SHP77 treated with DMSO at 0.1 percent for 48 hours (cell line): ENCODE measurements at places on chromosomes 3 and 15.

GRCh38 chr15:92955706-92956105 lies 55.6 kb downstream of the CHD2 start:
- no peak for DNase-seq

DNA sequence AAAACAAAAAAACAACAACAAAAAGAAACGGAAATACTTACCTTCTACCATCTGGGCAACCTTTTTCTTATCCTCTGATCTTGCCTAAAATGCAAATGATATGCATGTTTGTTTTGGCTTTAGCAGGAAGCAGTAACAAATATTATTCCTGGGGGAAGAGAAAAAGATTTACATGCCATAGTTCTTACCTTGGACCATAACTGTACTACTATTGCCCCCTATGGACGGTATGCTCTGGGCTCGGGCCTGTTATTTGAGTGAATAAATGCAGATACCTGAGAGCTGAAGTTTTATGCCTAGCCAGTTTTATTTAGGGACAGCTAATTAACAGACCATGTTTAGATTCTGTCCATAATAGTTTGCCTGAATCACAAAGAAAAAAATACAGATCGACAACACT lies 12.6 kb upstream of the STARD5 start:
- no peak for DNase-seq

DNA sequence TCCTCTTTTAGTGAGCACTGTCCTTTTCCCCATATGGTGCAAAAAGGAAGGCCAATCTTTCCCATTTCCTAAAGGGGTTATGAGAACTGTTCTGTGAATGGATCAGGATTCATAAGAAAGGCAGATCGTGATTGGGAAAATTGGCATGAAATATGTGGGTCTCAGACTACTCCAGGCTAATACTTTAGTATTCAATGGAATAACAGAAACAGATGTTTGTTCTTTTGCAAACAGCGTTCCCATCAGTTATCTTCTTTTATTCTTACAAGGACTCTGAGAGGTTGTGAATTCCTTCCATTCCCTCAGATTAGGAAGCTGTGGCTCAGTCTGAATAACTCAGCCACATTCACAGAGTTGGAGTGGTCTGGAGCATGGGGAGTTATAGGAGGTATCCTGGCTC lies 51.3 kb upstream of the MTMR10 start:
- DNase-seq = no peak

- no peak for DNase-seq
Observed at GRCh38 chr3:32391643-32392535, at the start of gene CMTM7. CMTM7 (plus strand) TSS chr3:32391853; CDS start chr3:32391907, 54 bp downstream.

GRCh38 chr3:113431811-113432210 lies 9.5 kb downstream of the CFAP44 start:
- DNase-seq = no peak

DNA sequence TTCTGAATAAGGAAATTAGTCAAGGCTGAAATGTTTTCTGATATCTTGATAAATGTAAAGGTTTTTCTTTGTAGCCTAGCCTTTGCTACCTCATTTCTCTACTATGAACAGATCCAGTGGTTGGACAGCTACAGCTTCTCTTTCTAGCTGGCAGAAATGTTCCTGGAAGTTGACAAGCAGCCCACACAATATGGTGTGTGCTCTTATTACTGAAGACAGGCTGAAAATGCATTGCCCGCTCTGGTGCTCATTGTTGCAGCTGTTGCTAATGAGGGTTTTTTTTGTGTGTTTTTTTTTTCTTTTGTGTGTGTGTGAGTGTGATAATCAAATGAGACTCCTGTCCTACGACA lies 844.3 kb upstream of the SEMA6D start:
- no peak for DNase-seq

- no peak for DNase-seq
Observed at GRCh38 chr15:62940755-62941361, 101.7 kb upstream of the TPM1 start.

DNA sequence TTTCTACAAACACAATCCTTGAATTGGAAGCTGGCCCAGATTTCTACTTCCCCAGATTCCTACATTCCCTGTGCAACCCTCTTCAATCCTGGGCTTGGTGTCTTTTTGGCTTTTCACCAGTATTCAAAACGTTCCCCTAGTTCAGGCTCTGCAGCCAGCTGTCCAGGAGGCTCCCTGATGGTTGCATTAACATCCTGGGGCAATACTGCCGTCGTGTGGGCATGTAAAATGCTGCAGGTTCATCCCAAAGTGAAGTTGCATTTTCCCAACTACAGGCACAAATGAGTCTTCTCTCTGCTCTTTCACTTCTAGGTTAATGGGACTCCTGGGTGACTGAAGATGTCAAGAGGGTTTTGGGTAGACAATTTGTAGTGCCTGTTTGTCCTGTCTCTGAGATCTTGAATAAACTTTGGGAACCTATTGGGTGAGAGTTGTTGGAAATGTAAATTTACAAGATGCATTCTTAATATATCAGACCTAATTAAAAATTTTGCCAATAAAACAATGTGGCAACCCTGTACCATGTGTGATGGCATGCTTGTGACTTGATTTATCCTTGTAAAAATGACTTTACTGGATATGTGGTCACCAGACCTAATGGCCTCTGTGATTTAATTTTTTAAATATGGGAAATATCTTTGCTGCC lies 28.6 kb downstream of the SOX14 start:
- DNase-seq = peak; percentile 12

DNA sequence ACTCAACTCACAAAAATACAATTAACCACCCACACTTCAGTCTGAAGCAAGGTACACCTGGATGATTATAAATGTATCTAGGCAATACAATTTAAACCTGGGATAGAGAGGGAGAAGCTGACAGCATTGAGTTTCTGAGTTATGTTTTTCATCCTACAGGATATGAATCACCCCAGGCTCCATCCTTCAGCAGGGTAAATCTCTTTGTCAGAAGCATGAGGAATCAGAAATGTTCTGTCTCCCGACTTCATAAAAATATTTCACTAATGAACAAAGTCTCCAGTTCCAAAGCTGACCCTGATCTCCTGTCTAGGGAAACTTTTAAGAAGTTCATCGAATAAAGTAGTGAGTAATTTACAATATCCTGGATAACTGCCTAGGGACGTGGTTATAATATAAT lies 25.5 kb upstream of the FRMD4B start:
- DNase-seq = no peak

GRCh38 chr15:80906159-80906766 lies 83.4 kb downstream of the MESD start:
- peak; percentile 56 for DNase-seq

DNA sequence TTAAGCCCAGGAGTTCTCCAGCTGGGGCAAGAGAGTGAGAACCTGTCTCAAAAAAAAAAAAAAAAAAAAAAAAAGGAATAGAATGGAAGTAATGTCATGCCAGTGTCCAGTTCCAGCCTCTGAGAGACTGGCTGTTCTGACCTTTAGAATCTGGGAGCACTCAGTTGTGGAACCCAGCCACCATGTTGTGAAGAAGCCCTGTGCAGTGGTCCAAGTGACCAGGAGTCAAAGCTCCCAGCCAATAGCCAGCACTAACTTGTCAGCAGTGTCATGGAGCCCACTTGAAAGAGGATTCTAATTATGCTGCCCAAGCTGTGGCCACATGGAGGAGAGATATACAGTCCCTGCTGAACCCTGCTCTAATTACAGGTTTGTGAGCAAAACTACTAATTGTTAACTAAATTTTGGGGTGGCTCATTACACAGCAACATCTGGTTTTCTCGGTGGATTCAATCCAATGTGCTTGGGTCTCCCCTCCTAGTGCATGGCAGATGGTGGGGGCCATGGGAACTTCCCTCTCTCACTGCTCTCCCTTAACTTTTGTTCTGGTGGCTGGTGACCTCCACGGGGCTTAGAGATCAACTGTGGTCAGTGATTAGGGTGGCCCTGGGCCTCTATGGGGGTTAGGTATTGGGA lies 55.5 kb downstream of the CLEC3B start:
- DNase-seq = no peak

GRCh38 chr3:40581166-40581565 lies 56.4 kb downstream of the ZNF621 start:
- DNase-seq = no peak

DNA sequence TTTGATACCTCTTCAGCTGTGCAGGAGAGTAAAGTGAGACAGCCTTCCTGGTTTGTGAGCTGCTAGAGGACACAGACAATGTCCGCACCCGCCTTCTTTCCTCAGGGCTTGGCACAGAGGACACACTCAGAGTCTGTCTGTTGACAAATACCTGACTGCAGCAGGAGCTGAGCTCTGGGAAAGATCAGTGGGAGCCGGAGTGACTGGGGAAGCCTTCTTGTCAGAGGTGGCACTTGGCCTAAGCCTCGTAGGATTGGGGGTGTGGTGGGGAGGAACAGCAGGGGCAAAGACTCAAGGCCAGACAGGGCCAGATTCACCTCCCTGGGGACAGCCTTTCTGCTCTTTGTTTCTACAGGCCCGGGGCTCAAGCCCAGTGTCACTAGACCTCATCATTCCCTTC lies 3.3 kb upstream of the IL17RC start:
- no peak for DNase-seq

GRCh38 chr3:30407651-30408050 lies 198.8 kb upstream of the TGFBR2 start:
- no peak for DNase-seq

DNA sequence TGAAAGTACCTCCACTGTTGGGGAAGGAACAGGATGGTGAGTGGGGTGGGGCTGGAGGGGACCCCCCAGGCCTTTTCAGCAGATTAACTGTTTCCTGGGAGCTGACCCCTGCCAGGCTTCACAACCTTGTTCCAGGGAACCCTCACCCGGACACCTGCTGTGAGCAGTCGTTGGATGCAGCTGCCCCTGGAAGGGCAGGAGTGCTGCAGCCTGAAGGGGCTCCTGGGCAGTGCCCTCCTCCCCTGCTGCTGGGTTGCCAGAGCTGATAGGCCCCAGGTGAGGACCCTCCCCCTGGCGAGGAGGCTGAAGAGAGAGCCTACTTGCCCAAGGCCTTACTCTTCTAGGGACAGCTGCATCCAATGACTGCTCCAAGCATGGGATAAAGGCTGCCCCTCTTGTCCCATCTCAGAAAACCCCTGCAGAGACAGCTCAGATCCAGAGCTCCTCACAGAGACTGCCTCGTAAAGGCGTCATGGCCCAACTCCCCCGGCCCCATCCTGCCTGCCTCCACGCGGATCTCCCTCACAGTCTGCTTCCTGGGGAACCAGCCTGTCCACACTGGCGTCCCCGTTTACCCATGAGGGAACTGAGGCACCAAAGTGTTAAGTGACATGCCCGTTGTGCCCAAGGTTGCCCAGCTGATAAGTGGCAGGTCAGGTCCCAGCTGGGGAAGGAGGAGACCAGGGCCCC lies 193.4 kb upstream of the LINGO1 start:
- no peak for DNase-seq

- DNase-seq = no peak
Observed at GRCh38 chr3:117219296-117219695, 509.7 kb downstream of the TUSC7 start.

DNA sequence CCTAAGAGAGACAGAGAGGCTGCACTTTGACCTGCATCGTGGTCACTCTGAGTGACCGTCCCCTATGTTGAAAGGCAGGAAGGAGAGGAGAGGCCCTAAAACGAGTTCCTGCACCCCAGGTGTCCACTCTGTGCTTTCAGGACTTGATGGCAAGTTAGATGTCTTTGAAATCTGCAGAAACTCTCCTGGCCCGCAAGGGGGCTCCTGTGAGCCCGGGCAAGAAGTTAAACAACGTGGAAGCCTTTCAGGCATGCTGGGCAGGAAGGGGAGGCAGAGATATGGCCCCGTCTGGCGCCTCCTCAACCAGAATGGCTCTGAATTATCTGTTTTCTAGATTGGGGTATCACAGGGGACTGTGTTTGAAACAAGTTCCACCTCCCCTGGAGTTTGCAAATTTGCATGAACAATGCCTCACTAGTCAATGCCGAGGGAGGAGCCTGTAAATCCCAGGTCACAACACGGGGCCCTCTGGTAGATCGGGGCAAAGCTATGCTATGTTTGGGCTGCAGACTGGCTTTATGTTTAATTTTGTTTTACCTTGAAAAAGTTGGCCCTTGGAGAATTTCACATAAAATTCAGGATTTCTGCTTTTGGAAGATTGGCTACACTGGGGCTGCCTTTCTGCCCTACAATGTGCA lies 9.8 kb downstream of the CTXND1 start:
- no peak for DNase-seq

DNA sequence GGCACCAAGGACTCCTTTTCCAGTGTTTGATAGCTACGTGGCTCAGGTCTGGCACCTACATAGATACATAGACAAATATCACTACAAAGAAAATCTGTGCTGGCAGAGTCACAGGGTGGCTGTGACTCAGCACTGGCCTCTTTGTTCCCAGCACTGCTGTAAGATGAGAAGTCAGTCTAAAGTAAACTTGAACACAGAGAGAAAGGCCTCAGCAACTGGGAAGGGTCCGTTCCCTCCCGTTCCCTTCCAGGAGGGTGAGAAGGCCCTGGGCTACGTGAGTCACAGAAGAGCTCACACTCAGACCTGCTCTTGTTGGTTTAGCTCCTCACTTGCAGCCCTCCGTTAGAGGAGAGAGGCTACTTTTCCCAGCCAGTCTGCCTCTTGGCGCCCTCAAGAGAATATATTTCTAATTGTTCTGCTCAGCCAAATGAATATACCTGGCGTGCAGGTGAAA lies 23.1 kb downstream of the ANXA2 start:
- DNase-seq = peak; percentile 71

- DNase-seq = no peak
Observed at GRCh38 chr3:126832933-126833332, 128.9 kb downstream of the CHCHD6 start.

DNA sequence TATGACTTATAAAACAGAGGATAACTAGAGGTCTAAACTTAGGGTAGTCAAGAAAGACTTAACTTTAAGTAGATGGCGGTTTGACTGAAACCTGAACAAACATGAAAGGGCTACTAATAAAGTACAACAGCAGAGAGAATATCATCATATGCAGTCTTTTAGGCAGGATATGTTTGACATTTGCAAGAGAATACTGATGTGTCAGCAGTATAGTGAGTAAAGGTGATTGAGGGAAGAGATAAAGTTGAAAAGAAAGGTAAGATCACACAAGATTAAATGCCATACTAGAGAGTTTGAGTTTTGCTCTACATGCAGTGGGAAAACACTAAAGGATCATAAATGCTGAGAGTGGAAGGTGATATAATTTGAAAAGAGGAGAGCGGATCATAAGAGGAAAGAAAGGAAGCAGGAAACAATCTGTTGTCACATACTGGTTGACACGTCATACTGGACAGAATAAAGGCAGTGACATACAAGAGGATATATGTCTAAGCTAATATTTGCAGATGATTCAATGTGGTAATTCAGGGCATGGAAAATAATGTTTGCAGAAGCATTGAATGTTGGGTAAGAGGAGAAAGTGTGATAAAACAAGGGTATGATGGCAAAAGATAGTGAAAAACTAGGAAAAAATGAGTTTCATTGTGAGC lies 223.0 kb downstream of the EPHA6 start:
- peak; percentile 96 for DNase-seq
